Adipocyte (in vitro differentiated cells): ENCODE measurements at places on chromosomes 7 and 10.

GRCh38 chr7:38280000-38280399, 6.6 kb upstream of the TARP start:
- no peak for DNase-seq

GRCh38 chr7:45119550-45119949, 8.1 kb upstream of the TBRG4 start:
- no peak for DNase-seq

- DNase-seq: peak; percentile 85
These were observed 92.0 kb upstream of the MKLN1 start for GRCh38 chr7:131235489-131236317.

DNA sequence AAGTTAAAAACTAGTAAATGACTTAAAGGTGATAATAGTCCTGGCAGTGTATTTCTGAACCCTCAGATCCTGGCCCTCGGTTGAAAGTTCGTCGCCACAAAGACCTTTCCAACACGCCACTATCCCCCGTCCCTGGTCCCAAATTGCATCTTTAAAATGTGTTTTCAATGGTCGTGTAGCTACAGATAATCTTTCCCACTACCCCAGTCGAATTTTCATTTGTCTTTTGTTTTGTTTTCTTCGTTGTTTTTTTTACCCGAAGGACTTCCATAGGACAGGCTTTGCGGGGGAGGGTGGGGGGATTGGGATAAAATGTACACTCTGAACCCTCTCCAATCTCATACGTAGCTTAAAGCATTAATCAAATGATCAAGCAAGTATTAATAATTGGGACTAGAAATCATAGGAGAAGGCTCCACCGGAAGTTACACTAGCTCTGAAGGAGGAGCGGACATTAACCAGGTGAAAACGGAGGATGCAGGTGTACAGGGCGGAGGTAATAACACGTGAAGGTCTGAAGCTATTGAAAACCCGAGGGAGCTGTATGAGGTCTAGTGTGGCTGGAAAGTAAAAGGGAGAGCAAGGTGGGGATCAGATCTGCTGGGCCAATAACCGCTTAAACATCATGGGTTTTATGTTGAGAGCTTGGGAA, 32.8 kb upstream of the PHF14 start:
- DNase-seq: peak; percentile 3

DNA sequence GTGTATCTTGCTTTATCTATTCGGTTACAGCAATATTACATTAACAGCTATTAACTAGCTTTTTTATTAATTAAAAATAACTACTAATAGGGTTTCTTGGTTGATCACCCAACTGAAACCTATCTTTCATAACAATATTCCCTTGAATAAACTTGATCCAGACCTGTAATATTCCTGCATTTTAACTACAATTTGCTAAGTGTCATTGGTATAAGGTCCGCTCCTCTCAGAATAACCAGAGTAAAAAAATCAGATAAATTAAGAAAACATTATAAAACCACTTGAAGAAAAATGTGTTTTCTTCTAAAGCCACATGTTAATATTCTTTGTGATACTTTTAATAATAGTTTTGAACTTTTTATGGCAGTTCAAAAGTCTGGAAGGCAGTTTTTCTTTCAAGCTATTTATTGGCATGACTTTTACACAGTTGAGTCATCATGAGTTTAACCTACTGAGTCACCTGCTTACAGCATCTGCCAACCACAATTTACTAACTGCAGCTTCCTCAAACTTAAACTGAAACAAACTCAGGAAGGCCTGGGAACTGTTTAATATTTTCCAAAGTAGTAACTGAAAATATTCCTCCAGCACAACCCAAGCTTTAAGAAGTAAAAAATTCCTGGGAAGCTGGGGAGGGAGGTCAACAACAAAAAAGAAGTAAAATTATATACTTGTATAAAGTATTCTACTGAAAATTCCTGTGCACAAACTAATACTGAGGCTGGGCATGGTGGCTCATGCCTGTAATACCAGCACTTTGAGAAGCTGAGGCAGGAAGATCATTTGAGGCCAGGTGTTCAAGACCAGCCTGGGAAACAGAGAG, 103.2 kb downstream of the NRBF2 start:
- peak; percentile 77 for DNase-seq

- no peak for DNase-seq
These were observed at the start of gene SFRP5 for GRCh38 chr10:97771913-97772823. TSS of gene SFRP5 (minus strand) at chr10:97771999. CDS start at chr10:97771833, 166 bp downstream.

- DNase-seq: peak; percentile 86
These were observed 69.0 kb upstream of the VOPP1 start for GRCh38 chr7:55641273-55641691.

- no peak for DNase-seq
These were observed 325.7 kb downstream of the GATA3 start for GRCh38 chr10:8379906-8380832.

- no peak for DNase-seq
These were observed 76.8 kb upstream of the CARD11 start for GRCh38 chr7:3120513-3120912.

DNA sequence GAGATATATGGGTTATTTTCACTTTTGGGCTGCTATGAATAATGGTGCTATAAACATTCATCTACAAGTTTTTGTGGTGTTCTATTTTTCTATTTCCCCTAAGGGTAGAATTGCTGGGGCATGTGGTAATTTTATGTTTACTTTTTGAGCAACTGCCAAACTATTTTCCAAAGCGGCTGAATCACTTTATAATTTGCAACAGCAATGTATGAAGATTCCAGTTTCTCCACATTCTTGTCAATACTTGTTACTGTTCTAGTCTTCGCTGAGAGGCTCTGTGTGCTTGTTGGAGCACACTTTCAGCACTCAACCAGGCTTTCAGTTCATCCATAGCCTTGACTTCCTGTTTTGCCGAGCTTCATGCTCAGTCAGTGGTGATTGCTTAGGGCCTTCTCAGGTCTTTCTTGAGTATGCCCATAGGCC, 39.0 kb downstream of the ADK start:
- DNase-seq: peak; percentile 97

GRCh38 chr7:49695971-49696370, 77.5 kb upstream of the VWC2 start:
- DNase-seq: no peak

GRCh38 chr7:2224491-2224928, 8.2 kb downstream of the MAD1L1 start:
- no peak for DNase-seq

GRCh38 chr7:91520645-91521044, 256.4 kb downstream of the FZD1 start:
- DNase-seq: no peak

- DNase-seq: no peak
These were observed 297.1 kb downstream of the AHR start for GRCh38 chr7:17595546-17595945.

DNA sequence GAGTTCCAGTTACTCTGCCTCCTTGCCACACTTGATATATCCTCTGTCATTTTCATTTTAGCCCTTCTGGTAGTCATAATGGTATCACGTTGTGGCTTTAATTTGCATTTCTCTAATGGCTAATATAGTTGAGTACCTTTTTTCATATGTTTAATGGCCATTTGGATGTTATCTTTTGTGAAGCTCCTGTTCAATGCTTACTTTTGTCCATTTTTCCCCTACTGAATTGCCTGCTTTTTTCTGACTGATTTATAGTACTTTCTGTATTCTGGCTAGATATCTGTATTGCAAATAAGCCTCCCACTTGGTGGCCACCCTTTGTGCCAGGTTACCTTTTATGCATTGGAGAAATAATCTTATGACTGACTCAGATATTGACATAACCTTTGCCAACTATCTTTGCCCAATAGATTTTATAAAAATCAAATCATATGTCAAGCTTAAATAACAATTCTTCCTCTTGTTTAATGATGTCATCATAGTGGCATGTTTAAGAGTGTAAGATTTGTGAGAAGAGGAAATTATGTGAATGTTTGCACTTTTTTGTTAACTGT, 50.6 kb downstream of the PRPF18 start:
- peak; percentile 18 for DNase-seq

GRCh38 chr7:30029696-30030095, 1.5 kb downstream of the PLEKHA8 start:
- DNase-seq: peak; percentile 28

GRCh38 chr7:139731802-139732470, 45.9 kb downstream of the HIPK2 start:
- peak; percentile 95 for DNase-seq
